Transverse colon (tissue), 4 donors: ENCODE measurements at places on chromosomes 6 and 20.

- no peak for DNase-seq
Observed at GRCh38 chr6:22357724-22358189, 60.9 kb upstream of the PRL start.

GRCh38 chr6:111377558-111378120 is 105.4 kb downstream of the REV3L start:
- DNase-seq = no peak

- peak; percentile 95 for DNase-seq
Observed at GRCh38 chr20:36745927-36746659, at the start of gene NDRG3. Gene NDRG3 (minus strand): TSS chr20:36746090. CDS start chr20:36721735, 24,355 bp downstream.

DNA sequence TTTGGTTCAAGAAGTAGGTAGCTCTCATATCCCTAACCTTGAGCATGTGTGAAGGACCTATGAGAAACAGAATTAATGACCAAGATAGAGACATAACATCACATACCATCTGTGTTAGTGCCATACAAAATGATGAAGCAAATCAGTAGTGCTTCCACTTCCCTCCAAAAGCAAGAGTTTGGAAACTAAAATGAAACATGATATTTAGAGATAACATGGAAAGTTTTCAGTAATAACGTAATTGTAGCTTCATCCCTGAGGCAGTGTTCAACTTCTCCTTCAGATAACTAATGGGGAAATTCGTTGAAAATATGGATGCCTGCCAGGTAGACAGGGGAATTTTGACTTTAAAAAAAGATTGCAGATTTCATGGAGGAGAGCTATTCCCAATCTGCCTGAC is 248.4 kb upstream of the IRAK1BP1 start:
- DNase-seq = no peak

- no peak for DNase-seq
Observed at GRCh38 chr6:46628498-46628897, 24.1 kb downstream of the CYP39A1 start.

DNA sequence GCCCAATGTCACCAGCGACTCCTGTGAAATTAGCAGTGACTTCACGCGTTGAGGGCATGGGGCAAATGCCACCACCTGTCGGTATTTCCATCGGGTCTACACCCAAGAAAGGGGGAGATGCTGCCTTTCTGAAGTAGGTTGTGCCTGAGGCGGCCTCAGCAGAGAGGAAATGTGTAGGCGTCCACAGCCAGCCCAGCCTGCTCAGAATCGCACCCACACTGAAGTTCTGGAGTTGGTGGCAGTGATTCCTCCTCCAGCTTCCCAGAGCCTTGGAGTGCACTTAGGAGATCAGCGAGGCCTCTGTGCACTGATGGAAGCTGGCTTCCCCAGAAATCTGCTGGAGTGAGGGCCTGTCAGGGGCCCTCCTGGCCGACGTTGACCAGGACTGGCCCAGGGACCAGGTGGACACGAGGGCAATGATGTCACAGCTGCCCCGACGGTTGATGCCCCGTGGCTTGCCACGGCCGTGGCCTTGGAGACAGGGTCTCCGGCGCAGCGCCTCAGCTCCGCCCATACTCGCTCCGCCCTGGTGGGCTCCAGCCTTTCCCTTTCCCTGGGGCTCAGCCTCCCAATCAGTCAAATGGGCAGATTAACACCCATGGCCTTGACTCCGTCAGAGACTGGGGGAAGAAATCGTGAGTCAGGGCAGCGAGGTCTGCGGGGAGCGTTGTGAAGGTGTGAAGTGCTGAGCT is 484.8 kb downstream of the PREX1 start:
- no peak for DNase-seq

GRCh38 chr6:87731818-87732661 is 30.0 kb upstream of the AKIRIN2 start:
- DNase-seq = peak; percentile 94

GRCh38 chr6:16295060-16295459 is 56.7 kb downstream of the GMPR start:
- no peak for DNase-seq

DNA sequence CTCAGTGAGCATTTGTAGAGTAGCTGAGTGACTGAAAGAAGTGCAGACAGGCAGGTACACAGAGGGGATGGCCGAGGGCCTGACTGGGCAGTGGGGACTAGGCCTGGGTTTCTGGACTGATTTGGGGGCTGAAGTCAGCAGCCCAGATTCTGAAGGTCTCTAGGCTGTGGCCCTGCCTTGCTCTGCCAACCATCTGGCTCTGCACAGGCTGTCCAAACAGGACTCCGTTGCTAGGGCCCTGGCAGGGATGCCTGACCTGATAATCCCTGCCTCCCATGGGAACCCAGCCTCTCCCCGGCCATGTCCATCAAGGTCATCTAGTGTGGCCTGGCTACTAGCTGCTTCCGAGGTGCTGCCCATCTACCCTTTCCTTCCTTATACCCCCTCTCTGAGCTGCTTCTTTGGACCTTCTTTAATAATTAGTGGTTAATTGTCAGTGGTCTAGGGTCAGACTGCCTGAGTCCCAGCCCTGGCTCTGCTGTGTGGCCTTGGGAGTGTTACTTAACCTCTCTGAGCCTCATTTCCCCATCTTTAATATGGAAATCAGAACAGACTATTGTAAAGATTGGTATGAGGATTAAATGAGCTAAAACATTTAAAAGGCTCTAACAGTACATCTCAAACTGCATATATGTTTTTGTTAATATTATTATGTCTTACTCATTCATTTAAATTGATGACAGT is 137.9 kb downstream of the VEGFA start:
- DNase-seq = no peak

DNA sequence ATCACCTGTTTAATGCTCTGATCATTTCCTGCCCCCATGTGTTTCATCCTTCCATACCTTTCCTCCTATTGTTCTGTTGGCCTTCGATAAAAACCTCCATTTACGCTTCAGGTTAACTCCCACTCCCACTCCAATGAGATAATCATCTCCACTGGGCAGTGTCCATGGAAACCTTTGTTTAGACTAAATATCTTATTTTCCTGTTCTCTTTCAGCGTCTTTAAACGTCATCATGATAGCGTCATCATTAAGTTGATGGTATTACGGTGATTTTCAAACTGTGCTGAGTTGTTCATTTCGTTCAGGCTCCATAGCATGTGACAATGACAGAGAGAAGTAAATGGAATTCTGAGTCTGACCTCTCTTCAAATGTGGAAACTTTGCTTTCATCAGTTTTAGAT is 970.5 kb upstream of the SLC35B3 start:
- DNase-seq = no peak

GRCh38 chr6:36649701-36650484 is 28.6 kb upstream of the CDKN1A start:
- no peak for DNase-seq

- DNase-seq = no peak
Observed at GRCh38 chr6:162211022-162211421, 516.5 kb downstream of the PRKN start.

GRCh38 chr6:107360476-107360875 is 98.9 kb downstream of the PDSS2 start:
- no peak for DNase-seq

DNA sequence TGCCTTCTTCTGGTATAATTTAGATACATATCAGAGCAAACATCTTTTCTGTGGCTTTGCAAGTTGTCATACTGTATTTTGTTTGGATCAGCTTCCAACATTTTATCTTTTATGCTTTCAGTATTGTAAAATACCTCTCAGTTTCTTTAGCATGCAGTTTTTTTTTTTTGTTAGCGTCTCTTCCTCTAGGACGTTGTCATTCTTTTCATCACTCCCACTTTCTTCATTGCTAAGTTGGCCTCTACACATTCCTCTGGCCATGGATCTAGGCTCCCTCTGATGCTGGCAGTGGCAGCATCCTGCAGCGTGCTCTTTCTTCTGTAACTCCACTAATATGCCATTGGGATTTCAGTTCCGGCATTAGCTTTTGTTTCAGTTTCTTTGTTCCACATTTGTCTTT is 21.7 kb downstream of the RPRD1B start:
- no peak for DNase-seq

- no peak for DNase-seq
Observed at GRCh38 chr6:143754204-143754603, 76.4 kb downstream of the PHACTR2 start.

DNA sequence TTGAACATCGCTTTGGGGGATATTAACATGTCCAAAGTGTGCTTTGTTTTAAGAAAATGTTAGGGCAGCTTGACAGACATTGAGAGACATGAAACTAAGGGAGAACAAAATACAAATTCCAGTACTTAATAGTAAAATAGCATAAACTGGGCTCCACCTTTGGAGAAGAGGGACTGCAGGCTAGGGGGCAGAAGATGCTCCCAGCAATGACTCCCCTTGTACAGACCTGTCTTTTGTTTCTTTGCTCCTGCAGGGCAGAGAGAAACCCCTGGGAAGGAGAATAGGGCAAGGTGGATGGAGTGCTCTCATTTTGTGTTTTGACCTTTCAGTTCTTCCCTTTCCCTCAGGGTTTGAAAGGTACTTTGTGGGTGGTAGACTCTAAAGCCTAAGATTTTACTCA is 115.6 kb upstream of the PLCB4 start:
- DNase-seq = no peak

DNA sequence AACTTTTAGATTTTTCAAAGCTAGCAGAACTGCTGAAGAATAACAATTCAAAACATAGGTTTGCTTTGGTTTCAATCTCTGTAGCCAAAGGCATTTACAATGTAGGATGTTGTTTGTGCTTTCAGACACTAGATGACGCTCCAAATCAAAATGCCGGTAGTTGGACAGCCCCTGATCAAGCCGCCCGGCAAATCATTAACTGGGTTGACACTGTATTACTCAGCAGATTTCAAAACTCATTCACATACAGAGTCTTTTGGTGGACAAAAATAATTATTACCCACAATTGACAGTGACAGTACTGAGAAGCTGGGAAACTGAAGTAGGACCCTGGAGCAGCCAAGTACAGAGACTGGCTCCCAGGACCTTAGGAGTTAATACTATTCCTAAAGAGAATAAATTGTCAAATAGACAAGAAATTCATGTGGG is 21.3 kb upstream of the HFE start:
- peak; percentile 81 for DNase-seq

DNA sequence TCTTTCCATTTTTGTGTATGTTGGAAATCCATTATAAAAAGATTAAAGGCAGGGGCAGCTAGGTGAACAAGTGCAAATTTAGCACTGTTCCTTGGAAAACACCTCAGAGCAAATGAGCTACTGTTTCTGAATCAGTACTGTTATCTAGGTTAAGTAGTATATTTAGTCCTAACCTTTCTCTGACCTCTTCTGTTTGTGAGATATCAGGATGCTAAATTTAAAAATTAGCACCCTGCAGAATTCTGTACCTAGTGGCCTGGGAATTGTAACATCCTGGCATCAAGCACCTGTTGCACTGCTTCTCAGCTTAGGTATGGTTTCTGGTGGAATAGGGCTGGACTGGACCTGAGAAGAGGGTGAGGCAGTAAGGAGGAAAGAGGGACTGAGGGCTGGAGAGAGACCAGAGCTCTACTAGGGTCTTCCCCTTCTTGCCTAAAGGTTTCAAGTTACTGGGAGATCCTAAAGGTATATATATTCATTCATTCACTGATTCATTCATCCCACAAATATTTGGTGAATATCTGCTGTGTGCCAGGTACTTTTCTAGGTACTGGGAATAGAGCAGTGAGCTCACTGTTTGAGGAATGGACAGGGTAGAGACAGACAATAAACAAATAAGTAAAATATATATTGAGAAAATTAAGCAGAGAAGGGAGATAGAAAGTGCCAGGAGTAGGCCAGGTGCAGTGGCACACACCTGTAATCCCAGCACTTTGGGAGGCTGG is 5.2 kb downstream of the ZNF76 start:
- DNase-seq = no peak

GRCh38 chr6:170178561-170179477 is 112.1 kb downstream of the DLL1 start:
- DNase-seq = peak; percentile 51

DNA sequence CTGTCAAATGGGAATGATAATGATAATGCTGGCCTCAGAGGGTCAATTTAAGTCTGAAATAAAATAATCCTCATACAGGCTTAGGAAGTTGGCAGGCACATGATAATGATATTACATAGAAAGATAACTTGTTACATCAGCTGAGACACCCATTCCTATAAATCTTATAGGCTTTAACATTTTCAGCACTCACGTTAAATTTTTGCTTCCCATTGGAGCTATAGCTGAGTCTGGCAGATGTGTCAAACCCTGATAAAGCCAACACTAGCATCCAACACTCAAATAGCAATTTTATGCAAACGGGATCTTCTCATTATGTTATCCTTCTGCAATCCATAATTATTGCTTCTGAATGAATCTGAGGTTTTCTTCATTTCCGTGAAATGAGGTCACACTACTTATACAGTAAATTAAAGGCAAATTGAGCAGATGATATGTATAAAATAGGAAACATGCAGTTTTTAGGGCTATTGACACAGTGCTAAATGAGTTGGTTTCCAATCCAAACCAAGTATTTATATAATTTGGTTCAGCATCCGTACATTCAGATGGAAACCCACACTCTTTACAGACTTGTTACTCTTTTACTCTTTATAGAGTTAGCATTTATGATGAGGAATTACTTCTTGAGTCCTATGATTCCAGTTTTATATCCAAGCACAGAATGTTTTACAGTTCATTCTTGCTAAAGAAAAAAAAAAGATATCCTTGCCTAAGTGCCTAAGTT is 481.6 kb downstream of the BTBD3 start:
- DNase-seq = no peak

GRCh38 chr6:164927288-164928056 is 381.9 kb downstream of the C6orf118 start:
- DNase-seq = peak; percentile 42

GRCh38 chr6:53530780-53531386 is 14.0 kb downstream of the GCLC start:
- no peak for DNase-seq

- no peak for DNase-seq
Observed at GRCh38 chr6:33428966-33429749, 9.3 kb downstream of the SYNGAP1 start.

- no peak for DNase-seq
Observed at GRCh38 chr6:95723638-95724037, 146.3 kb downstream of the MANEA start.

GRCh38 chr20:46022411-46023147 is 6.4 kb upstream of the SLC12A5 start:
- peak; percentile 67 for DNase-seq

DNA sequence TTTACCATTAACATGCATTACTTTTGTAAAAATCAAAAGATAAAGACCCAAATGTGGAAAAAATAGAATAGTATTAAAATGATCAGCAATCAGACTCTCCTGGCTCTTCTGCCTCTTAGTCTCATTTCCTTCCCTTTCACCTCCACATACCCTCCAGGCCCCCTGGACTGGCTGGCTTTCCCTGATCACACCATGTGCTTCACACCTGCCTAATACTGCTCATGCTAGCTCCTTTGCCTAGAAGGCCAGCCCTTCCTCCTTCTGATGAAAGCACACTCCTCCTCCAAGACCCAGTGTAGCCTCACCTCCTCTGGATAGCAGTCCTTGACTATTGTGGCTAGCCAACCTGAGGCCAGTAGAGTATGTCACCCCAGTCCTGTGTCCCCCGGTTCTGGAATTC is 182.0 kb upstream of the HEY2 start:
- DNase-seq = no peak
